ENCODE measurements at places on chromosomes 1 and 21. TPM values are rescaled to one million over a fixed set of nuclear protein-coding genes. Genes with fewer than 3 reads are reported as not detected.

BCL2L15 gene
- 0.15 TPM for polyA plus RNA-seq

CFAP107 gene
- polyA plus RNA-seq, result not detected

PTGS2 gene
- 3.4 TPM for polyA plus RNA-seq

VWA5B1 gene
- polyA plus RNA-seq, result not detected

VASH2 gene
- 1.2 TPM for polyA plus RNA-seq

FAM151A gene
- not detected for polyA plus RNA-seq

LEMD1 gene
- not detected for polyA plus RNA-seq

TMEM81 gene
- 1.7 TPM for polyA plus RNA-seq

KRTAP13-2 gene
- polyA plus RNA-seq, result not detected

C1orf56 gene
- polyA plus RNA-seq, result 1.5 TPM

TMEM79 gene
- polyA plus RNA-seq, result 2.3 TPM

NEK7 gene
- 82.8 TPM for polyA plus RNA-seq

DDR2 gene
- 66.1 TPM for polyA plus RNA-seq

EXTL1 gene
- 6.1 TPM for polyA plus RNA-seq

EDARADD gene
- polyA plus RNA-seq, result not detected

CCDC17 gene
- 0.30 TPM for polyA plus RNA-seq

ZFP69 gene
- polyA plus RNA-seq, result 1.2 TPM

TSPAN2 gene
- 0.17 TPM for polyA plus RNA-seq

PRR9 gene
- polyA plus RNA-seq, result not detected

CHRNB2 gene
- 0.09 TPM for polyA plus RNA-seq

RGS2 gene
- polyA plus RNA-seq, result 20.7 TPM

NEK2 gene
- 9.9 TPM for polyA plus RNA-seq

CYP4Z1 gene
- polyA plus RNA-seq, result not detected

SELE gene
- not detected for polyA plus RNA-seq

PLA2G2C gene
- polyA plus RNA-seq, result not detected

AADACL3 gene
- polyA plus RNA-seq, result not detected

ATP8B2 gene
- polyA plus RNA-seq, result 79.4 TPM

DNAH14 gene
- polyA plus RNA-seq, result 3.6 TPM

NPHS2 gene
- polyA plus RNA-seq, result not detected

AMY1C gene
- not detected for polyA plus RNA-seq

TMEM200B gene
- 4.6 TPM for polyA plus RNA-seq

Measured in IMR-90 (cell line).